ENCODE measurements at places on chromosomes 2 and 18.

GRCh38 chr2:10220902-10221391 lies 81.8 kb upstream of the HPCAL1 start:
- no peak for DNase-seq

DNA sequence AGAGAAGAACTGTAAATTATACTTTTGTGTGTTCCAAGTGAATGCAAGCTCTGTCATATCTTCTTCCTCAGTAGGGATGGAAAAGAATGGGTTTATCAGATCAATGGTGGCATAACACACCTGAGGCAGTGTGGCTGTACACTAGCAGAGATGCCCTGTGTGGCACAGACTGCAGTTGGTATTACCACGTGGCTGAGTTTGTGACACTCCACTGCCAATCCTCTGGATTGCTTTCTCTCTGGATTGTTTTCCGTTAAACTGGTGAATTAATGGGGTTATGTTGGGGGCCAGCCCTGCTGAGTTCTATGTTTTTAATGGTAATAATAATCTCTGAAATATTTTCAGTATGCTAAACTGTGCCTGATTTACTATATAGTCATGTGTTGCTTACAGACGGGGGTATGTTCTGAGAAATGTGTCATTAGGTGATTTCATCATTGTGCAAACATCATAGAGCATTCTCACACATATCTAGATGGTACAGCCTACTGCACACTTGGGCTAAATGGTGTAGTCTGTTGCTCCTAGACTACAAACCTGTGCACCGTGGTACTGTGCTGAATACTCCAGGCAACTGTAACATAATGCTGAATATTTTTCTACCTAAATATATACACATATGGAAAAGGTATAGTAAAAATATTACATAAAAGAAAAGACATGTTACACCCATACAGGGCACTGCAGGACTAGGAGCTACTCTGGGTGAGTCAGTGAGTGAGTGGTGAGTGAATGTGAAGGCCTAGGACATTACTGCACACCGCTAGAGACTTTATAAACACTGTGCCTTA lies 84.7 kb upstream of the ST6GAL2 start:
- no peak for DNase-seq

DNA sequence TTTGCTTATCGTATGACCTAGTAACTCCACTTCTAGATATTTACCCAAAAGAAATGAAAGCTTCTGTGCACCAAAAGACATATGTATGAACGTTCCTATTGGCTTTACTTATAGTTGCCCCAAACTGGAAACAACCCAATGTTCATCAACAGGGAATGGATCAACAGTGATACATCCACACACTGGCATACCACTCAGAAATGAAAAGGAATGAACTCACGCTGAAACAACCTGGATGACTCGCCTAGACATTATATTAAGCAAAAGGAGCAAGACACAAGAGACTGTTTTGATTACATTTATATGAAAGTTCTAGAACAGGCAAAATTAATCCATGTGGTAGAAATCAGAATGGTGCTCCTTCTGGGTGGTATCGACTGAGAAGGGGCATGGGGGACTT lies 18.9 kb downstream of the ADRA2B start:
- no peak for DNase-seq

GRCh38 chr18:39434223-39434920 lies 1868.8 kb upstream of the CELF4 start:
- no peak for DNase-seq

GRCh38 chr2:70684846-70685622 lies 83.0 kb downstream of the ADD2 start:
- no peak for DNase-seq

DNA sequence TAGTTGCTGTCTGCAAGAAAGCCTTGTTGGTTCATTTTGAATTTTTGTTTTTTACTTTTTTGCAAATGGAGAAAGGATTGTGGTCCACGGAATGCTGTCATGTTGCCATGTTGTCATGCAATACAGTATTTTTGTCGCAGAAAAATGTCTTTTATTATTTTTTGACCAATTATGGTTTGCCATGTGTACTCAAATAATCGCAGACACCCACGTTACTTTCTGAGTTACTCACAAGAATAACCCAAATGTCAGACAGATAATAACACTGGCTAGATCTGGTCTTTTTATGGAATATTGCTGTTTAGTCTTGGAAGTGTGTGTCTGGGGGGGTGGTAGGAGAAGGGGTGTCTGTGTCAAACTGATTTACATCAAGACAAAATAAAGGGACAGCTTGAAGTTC lies 188.9 kb downstream of the LTBP1 start:
- DNase-seq, result no peak

- no peak for DNase-seq
Observed at GRCh38 chr2:84897773-84898172, 7.7 kb upstream of the TMSB10 start.
